ENCODE measurements at places on chromosomes 2 and 18. TPM values are rescaled to one million over a fixed set of nuclear protein-coding genes. Genes with fewer than 3 reads are reported as not detected.

DLGAP1 gene
- total RNA-seq, result not detected

SIX2 gene
- not detected for total RNA-seq

CXCR2 gene
- total RNA-seq, result not detected

INPP5D gene
- 0.84 TPM for total RNA-seq

LIMS1 gene
- total RNA-seq, result 53.8 TPM

PARD3B gene
- 3.7 TPM for total RNA-seq

CHCHD5 gene
- 19.9 TPM for total RNA-seq

MC4R gene
- total RNA-seq, result 3.9 TPM

DNA sequence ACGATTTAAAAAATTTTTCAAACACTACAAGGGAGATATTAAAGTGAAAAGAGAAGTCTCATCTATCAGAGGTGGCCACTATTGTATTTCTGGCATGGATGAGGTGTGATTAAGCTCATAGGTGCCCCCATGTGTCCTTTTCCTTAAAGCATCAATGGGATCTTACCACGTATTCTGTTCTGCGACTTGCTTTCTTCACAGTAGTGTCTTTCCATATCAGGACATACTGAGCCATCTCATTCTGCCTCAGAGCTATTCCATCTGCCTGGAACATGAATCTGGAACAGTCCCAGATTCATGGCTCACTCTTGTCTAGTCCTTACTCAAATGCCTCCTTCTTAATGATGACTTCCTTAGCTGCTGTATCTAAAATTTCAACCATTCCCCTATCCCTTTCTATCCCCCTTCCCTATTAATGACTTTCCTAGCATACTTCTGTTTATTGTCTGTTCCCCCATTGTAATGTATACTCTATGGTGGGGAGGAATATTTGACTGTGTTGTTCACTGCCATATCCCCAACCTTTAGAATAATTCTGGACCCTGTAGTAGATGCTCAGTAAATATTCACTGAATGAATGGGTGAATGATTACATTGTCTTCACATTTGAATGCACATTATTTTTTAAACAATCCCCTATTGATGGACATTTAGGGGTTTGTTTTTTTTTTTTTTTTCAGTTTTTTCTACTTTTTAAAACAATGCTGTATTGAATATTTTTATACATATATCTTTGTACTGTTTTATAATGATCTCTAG, 11.1 kb downstream of the STAMBP start:
- no peak for DNase-seq

GRCh38 chr2:161913865-161914264, 160.2 kb downstream of the DPP4 start:
- DNase-seq, result peak; percentile 72

GRCh38 chr2:59892398-59892797, 661.1 kb downstream of the BCL11A start:
- DNase-seq, result no peak

DNA sequence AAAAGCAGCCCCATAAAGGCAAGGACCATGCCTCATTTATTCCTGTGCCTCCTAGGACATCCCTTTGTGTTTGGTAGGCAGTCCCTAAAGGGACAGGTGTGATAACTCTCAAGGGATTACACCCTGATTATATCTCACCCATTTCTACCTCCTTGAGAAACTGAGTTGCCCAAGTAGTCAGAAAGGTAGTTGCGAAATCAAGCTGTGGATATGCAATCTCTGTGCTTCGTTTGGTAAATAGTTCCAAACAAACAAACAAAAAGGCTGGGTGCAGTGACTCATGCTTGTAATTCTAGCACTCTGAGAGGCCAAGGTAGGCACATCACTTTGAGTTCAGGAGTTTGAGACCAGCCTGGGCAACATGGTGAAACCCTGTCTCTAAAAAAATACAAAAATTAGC, 100.2 kb upstream of the ARL5A start:
- DNase-seq, result no peak

DNA sequence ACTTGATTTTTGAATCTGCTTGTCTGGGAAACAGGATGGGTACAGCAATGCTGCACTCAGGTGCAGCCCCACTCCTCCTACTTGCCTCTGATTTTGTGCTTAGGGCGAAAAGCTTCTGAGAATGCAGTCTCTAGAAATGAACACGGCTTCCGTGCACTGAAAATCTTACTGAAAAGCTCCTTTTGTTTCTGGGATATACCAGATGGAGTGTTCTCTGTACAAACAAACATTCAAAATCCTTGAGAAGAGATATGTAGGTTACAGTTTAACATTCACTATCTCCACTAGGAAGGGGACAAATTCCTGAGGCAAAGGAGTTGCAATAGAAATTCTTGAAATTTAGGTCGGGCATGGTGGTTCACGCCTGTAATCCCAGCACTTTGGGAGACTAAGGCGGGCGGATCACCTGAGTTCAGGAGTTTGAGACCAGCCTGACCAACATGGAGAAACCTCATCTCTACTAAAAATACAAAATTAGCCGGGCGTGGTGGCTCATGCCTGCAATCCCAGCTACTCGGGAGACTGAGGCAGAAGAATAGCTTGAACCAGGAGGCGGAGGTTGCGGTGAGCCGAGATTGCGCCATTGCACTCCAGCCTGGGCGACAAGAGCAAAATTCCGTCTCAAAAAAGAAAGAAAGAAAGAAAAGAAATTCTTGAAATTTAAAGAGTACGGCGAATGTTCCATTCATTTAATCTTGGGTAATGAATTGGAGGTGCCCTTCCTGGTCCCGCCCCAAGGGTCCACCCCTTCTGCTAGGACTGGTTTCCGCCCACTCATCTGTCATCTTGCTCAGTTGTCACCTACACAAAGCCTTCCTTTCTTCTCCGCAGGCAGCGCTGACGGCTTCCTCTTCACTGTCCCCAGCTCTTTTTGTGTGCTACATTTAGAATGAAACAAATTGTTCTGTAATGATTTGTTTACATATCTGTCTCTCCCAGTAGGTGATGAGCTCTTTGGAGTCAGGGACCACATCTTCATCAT, 92.4 kb downstream of the SOCS6 start:
- peak; percentile 84 for DNase-seq

DNA sequence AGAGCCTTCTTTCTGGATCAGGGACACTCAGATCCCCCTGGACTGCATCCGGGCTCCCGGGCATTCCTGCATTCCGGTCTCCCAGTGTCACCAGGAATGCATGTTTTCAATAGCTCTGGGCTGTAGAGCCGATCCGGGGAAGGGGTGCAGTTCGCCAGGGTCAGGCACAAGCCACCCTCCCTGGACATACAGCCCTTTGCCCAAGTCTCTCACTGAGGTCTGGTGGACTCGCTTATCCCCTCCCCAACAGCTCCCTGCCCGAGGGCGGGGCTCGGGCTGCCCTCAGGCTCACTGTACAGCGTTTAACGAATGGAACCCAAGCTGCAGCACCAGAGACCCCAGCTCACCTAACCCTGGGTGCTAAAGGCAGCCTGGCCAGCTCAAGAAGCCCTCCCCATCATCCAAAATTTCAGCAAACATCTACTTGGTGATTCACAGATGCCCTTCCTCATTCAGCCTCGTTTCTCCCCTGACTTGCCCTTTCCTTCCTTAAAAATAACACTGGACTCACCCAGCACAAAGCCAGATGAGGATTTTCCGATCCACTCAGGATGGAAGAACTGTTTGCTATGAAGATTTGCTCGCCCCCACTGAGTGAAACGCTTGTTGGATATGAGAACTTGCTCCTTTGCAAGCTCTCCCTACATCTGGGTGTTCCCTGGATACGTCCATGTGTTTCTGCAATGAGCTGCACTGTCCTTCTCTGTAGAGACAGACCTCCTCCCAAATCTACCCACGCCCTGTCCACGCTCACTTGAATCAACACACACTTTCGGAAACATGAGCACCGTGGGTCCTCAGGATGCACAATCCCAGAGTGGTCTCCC, 58.1 kb downstream of the PXDN start:
- DNase-seq, result peak; percentile 77

- no peak for DNase-seq
These were observed 17.1 kb upstream of the ANKRD62 start for GRCh38 chr18:12076424-12077140.

DNA sequence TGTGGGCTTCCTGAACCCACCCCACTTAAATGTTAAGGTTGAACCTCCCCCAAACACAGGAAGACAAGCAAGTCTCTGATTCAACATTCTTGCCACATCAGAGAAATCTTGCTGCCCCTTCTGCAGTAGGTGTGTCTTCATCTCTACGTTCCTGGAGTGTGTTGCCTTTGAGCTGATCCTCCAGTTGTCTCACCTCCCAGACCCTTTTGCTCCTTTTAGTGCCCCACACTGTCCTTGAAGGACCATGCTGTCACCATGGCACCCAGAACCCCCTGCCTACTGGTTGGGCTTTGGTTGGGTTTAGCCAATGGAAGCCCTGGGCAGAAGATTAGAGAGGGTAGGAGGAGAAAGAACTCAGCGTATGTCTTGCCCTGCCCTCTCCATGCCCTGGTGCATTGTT, 10.7 kb downstream of the CAB39 start:
- no peak for DNase-seq

DNA sequence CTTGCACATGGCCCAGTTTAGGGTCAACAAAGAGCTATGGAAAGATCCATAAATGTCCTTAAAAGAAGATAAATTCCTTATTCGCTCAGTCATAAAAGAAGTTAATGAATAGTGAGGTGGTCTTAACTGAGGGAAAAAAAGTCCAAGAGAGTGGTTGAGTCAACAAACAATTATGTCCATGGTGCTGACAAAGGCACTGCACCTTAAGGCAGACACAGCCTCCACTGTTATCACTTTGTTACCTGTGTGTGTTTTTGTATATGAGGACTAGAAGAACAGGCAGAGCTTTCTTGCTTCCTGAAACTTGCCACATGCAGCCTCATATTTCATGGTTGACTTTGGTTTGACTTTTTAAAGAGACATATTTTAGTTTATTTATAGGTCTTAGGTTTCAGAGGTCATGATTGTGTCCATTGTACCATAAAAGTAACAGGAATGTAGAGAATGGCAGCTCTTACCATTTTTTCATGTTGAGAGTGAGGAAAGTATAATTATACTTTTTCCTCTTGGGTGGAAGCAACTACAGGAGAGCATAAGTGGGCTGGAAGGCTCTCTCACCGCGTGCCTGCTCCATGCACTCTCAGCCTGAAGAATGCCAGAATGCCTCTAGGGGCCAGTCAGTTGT, 93.6 kb downstream of the XRCC5 start:
- no peak for DNase-seq

DNA sequence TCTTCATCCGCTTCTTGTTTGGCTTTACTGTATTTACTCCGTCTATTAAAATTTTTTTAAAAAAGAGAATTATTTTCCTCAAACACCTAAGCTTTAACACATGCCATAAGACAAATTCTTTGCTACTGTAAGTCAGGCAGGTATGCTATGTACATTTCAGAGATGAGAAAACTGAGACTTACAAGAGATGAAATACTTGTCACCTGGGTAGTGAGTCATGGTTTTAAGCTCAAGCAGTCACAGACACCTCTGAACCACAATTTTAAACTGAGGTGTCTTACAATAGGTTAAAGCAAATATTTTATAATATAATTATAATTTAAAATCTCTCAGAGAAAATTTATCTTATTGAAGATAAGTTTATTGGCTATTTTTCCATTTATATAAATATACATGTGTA, 126.0 kb downstream of the EPHA4 start:
- no peak for DNase-seq

- DNase-seq, result no peak
These were observed 127.3 kb downstream of the HDAC4 start for GRCh38 chr2:239273280-239274234.

- peak; percentile 74 for DNase-seq
These were observed 8.0 kb downstream of the TMBIM1 start for GRCh38 chr2:218284106-218284811.

- no peak for DNase-seq
These were observed 379.4 kb downstream of the CDH2 start for GRCh38 chr18:27797484-27797883.
